Left ventricle myocardium superior (tissue), 1 donor: ENCODE measurements at places on chromosomes 16 and 17. TPM values are rescaled to one million over a fixed set of nuclear protein-coding genes. Genes with fewer than 3 reads are reported as not detected.

Gene KRTAP16-1
- total RNA-seq = not detected

DNA sequence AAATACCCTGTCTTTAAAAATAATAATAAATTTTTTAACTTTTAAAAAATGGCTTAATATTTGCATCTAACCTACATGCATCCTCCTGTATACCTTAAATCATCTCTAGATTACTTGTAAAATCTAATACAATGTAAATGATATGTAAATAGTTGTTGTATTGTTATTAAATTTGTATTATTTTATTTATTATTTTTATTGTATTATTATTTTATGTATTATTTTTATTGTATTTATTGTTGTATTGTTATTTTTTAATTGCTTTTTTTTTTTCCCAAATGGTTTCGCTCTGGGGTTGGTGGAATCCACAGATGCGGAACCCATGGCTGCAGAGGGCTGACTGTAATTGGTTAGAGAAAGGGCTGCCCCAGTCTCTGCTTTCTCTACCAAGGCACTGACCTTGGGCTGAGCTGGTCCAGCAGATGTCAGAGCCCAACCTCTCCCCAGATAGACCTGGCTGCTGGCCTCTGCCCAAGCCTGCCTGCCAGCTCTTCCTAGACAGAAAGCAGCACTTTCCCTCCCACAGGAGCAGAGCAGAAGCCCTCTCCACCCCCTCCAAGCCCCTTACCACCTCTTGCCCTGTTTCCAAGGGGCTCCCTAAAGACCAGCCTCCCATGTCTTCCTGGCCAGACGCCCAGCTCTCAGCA, 183.8 kb downstream of the GSG1L start:
- peak; percentile 73 for DNase-seq

GRCh38 chr17:76948726-76949342, 80.6 kb downstream of the MGAT5B start:
- no peak for DNase-seq

DNA sequence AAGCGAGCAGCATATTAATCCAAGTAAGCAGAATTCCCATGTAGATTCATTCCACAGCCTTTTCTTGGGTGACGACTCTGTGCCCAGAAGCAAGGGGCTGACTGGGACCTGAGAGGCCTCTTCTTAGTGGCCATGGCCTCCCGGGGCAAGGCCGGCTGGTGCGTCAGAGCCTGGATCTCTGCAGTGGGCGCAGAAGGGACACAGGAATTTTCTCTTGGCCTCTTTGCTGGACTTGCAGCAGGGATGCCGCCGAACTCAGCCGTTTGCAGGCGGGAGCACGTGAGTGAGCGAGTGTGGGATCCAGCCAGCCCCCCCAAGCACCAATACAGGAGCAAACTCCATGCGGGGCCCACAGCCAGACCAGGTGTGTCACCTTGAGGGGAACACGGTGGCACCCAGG, 151.8 kb downstream of the RPTOR start:
- no peak for DNase-seq

Gene CES4A
- total RNA-seq = 6.7 TPM

- no peak for DNase-seq
Measured at GRCh38 chr17:79189305-79189704, 114.7 kb downstream of the ENGASE start.

DNA sequence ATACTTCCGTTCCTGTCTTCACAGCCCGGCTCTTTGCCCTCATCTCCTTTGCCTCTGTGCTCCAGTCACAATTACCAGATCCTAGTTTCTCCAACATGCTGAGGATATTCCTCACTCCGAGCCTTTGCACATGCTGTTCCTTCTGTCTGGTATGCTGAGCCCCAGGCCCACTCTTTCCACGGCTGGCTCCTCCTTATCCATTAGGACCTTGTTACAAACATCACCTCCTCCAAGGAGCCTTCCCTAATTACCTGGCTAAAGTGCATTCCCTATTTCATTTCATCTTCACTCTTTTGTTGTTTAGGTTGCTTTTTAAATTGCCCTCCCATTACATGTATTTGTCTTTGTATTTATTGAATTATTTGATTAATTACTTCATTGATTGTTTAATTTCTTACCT, 14.9 kb upstream of the ADGRG1 start:
- DNase-seq = no peak

- no peak for DNase-seq
Measured at GRCh38 chr17:33322063-33322462, 29.0 kb upstream of the ASIC2 start.

GRCh38 chr17:78359321-78359996, 418 bp downstream of the SOCS3 start:
- peak; percentile 56 for DNase-seq

- no peak for DNase-seq
Measured at GRCh38 chr17:69608808-69609472, 194.4 kb downstream of the MAP2K6 start.

- no peak for DNase-seq
Measured at GRCh38 chr17:67431249-67432015, 54.4 kb downstream of the PITPNC1 start.

Gene PTGES3L
- 50.7 TPM for total RNA-seq

Gene ATF7IP2
- 50.0 TPM for total RNA-seq

GRCh38 chr16:85265161-85265784, 153.0 kb upstream of the CIBAR2 start:
- DNase-seq = no peak

Gene ABCC11
- total RNA-seq = not detected

- DNase-seq = no peak
Measured at GRCh38 chr17:40561871-40562611, 3.2 kb downstream of the CCR7 start.

DNA sequence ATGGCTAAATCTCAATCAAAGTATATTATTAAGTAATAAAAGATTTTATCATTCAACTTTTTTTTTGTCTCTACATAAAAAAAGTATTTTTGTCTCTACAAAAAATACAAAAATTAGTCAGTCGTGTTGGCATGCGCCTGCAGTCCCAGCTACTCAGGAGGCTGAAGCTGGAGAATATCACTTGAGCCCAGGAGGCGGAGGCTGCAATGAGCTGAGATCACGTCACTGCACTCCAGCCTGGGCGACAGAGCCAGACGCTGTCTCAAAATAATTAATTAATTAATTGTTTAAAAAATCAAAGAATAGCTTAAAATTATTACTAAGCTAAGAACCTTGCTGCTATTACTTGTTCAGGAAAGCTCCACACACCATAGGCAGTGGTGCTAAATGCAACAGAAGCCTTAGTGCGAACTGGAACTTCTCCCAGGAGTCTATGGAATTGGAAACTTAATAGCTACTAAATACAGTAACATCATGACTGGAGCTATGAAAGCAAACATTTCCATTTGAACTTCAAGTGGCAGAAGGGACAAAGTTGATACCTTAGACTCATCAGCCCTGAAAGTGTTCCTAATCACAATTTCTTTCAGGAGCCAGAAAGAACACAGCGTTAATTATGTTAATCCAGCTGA, 22.6 kb downstream of the ADCY9 start:
- DNase-seq = peak; percentile 68

DNA sequence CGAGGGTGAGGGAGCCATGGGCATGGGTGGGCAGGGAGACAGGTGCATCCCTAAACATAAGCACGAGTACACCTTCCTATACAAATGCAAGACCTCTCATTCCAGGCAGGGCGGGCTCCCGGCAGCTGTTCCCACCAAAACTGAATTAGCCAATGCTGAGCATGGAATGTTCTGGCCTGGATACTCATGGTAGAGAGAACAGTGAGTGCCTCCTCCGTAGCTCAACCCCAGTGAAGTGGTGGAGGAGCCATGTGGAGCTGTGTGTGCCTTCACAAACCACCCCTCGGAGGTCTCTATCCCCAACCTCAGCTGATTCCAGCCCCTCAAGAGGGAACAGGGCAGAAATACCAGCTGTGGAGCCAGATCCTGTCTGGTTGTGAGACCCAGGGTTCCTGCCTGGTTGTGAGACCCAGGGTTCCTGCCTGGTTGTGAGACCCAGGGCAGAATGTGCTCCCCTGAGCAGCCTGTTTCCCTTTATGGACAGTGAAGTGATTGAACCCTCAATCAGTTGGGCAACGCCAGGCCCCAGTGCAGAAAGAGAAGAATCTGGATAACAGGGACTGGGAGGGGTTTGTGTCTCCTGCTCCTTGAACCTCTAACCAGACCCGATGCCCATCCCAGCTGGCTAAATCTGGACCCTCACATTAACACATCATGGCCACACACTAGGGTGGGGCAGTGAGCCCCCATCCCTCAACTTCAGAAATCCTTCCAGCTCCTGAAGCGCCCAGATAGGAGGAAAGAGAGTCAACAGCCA, 2.4 kb upstream of the CDH16 start:
- DNase-seq = no peak

DNA sequence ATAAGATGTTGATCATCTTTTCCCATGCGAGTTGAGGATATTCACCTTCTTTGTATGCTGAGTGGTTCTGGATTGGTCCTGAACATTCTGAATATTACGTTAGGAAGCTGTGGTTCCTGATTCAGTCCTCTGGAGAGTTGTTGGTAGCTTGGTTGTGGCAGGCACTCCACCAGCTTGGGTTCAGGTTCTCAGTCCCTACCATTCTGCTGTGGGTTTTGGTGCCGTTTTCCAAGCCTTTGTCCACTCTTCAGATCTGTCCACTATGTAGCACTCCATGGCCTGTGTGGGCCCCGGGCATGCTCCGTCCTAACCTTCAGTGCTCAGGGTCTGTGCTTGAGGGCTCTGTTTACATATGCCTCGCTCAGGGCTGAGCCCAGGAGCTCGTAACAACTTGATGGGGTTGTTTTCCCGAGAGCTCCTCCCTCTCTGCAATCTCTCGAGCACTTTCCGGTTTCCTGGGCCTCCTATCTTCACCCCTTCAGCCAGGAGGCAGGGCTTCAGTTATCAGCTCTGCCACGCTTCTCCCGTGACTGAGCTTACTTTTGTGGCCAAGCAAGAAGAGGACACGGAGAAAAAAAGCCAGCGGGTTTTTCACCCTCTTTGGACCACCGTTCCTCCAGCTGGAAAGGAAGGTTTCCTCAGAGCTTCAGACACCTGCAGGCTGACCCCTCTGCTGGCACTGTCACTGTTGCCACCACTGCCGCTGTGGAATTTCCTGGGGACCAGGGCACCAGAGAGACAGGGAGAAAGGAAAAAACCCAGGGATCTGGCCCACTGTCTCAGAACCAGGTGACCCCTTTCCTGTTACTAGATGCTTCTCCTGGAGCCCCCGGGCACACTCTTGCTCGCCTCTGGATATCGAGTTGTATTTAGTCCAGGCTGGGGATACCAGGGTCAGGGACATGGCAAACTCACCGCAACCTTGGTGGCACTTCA, 19.6 kb downstream of the KIAA0513 start:
- no peak for DNase-seq

Gene TSPAN10
- total RNA-seq = not detected

DNA sequence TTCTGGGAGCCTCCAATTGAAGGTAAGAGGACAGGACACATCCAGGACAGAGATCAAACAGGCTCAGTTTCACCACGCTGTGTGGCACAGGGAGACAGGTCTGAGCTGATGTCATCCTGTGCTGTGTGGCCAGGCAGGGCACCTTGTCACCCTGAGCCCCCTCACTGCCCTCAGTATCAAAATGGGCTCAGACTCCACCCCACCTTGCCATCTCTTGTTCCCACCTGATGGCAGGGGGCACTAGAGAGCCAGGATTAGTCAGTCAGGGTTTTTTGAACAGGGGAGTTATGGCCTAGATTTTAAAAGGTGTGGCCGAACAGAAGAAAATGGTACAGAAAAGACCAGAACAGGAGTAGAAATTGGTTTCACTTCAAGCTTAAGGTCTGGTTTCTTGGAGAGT, 2.6 kb downstream of the KAT2A start:
- DNase-seq = no peak

DNA sequence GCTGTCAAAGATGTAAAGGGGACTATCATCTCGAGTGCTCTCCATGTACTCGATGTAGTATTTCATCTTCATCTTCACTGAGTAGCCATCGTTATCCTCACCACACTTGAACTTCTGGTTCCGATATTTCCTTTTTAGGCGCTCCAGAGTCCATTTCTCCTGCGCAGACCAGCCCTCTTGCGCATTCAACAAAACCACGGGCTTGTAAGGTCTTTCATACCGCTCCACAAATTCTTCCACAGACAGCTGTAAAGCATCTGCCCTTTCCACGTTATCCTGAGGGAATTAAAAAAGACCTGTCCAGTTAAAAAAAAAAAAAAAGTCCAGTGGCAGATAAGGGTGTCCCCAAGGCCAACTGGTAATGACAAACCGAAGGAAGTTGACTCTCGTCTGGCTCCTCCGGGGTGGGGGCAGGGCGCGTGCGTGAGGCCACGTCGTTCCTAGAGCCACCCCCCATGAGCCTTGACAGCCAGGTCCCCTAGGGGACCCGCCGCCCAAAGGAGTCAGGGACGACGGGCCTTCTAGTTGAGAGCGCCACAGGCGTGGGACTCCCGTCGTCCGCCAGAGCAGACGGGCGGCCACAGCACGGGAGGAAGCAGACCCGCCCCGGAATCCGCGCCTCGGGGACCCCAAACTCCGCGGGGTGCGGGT, 701 bp downstream of the JMJD6 start:
- peak; percentile 85 for DNase-seq

DNA sequence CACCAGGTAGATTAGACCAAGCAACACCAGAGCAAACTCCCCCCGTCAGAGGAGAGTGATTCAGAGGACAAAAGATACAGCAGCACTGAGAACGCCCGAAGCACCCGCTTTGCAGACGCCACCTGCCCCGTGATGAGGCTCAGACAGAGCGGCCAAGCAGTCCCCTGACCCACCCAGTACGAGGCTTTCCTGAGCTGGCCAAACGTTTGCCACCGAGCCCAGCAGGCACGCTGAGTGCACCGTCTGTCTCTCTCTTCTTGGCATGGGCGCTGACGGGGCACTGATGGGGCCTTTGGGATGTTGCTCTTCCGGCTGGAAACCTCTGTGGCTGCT, 19.4 kb upstream of the WDR45B start:
- no peak for DNase-seq

DNA sequence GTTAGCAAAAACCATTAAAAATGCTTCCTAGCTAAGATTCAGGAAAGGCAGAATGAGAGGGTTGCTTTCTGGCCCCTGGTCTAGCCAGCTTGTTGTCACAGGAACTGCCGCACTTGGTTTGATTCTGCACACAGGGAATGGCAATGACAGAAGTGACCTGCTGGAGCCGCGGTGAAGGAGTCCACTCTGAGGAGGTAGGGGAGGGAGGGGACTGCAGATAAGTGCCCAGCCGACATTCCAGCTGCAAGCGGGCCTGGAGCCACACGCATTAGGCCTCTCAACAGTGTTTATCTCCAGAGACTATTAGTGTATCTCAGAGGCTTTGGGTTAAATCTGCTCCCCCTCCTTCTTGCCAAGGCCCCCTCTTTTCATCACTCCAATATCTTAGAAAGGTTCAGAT, 38.6 kb downstream of the CDRT15 start:
- DNase-seq = peak; percentile 61
